HepG2 (cell line): ENCODE measurements at places on chromosomes 12 and 14. TPM values are rescaled to one million over a fixed set of nuclear protein-coding genes. Genes with fewer than 3 reads are reported as not detected.

Gene KRT82
- not detected in 2 replicates for polyA plus RNA-seq

Gene ST8SIA1
- not detected in 2 replicates for polyA plus RNA-seq

Gene NRIP2
- polyA plus RNA-seq = not detected in 2 replicates

Gene FAM90A1
- not detected in 2 replicates for polyA plus RNA-seq

Gene SRSF9
- polyA plus RNA-seq = 96.2 and 125 TPM in 2 replicates

Gene COCH
- polyA plus RNA-seq = 67.6 and 78.2 TPM in 2 replicates
